ENCODE measurements at places on chromosomes 3 and 15.

DNA sequence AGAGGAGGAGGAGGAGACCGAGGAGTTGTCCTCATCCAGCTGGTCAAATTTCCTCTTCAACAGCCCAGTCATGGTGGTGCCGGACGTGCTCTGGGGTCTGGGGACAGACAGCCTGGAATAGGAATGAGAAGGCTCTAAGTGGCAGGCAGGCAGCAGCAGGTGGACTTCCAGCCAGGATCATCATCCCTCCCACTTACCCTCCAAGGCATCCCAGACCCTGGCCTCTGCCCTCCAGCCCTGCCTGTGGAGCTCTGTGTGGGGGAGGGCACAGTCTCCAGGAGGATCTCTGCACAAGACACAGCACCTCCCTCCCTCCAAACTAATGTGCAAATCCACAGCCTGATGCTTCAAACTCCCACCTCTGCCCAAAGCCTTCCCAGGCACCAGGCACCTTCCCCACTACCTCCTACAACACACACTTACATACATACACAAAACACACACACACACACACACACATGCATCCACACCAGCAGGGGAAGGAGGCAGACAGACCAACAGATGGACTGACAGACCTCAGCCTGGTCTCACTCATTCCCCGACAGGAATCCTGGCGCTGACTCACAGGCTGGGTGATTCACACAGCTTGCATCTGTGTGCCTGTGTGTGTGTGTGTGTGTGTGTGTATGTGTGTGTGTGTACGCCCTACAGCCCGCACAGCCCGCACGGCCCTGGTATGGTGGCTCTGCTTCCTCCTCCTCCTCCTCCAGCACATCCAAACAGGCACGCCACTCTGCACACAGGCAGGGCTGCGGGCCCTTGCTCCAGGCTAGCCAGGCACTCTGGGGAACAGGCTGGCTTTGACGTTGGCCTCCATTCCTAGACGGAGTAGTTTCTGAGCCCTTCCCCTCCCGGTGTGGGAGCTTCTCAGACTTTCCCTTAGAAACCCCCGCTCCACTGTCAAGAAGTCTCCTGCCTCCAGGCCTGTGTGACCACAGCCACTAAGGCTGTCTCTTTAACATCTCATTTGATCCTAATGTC, 6.5 kb downstream of the CSRNP1 start:
- DNase-seq, result peak; percentile 70

DNA sequence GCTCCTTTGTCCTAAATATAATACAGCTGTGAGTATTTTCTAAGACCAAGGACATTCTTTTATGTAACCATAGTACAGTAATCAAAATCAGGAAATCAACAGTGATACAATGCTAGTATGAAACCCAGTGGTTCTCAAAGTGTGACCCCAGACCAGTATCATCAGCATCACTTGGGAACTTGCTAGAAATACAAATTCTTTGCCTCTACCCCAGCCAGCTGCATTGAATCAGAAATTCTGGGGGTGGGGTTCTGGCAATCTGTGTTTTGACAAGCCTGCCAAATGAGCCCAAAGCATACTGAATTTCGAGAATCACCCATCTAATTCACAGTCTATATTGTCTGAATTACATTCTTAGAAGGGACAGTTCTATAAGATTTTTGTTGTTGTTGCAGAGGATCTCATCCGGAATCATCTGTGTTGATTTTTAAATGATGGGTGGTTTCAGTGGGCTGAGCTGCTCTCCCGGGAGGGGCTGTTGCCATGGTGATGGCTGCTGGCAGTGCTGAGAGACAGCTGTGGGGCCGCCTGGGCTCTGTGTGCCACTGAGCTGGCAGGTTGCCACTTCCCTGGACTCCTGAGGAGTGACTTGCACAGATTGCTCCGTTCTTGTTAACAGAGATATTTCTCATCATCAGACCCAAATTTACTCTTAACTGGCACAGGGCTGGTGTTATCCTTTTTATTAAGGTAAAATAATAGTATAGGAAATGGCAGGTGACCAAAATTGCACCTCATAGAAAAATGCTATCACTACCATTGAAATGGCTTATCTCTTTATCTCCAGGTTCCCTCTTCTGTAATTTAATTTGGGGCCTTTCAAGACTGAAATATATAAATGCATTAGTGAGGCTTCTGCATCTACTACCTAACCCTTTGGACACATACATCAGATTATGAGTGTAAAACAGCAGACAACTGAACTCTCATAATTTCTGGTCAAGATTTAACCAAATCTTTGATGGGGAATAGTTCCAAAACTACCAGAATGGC, 56.5 kb downstream of the NEK11 start:
- no peak for DNase-seq

- no peak for DNase-seq
Measured at GRCh38 chr3:27657871-27658270, 64.3 kb downstream of the EOMES start.

DNA sequence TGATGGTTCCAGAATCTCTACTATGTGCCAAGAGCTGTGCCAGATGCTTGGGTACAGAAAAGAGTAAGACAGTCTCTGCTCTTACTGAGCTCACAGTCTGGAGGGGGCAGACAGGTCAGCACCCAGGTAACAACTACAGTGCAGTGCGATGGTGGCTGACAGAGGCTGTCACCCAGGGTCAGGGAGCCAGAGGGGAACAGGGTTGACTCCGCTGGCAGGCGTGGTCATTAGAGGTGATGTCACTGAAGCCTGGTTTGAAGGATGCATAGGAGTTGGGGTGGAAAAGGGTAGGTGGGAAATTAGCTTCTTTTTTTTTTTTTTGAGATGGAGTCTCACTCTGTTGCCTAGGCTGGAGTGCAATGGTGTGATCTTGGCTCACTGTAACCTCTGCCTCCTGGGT, 31.5 kb downstream of the GNB5 start:
- no peak for DNase-seq

DNA sequence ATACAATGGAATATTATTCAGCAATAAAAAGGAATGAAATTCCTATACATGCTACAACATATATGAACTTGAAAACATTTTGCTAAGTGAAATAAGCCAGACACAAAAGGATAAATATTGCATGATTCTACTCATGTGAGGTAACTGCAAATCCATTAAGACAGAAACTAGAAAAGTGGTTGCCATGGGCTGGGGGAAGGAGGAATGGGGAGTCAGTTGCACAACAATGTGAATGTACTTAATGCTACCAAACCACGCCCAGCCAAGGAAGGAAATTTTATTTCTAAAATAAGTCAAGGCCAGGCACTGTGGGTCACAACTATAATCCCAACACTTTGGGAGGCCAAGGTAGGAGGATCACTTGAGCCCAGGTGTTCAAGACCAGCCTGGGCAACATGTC, 9.8 kb upstream of the GMPPB start:
- no peak for DNase-seq

GRCh38 chr3:15638891-15639262, 37.3 kb downstream of the BTD start:
- DNase-seq, result no peak

GRCh38 chr3:186418671-186419145, 56.7 kb upstream of the DGKG start:
- no peak for DNase-seq

- no peak for DNase-seq
Measured at GRCh38 chr3:174247687-174248152, 611.4 kb upstream of the NAALADL2 start.

GRCh38 chr3:45968706-45969105, 25.4 kb downstream of the CXCR6 start:
- DNase-seq, result no peak

DNA sequence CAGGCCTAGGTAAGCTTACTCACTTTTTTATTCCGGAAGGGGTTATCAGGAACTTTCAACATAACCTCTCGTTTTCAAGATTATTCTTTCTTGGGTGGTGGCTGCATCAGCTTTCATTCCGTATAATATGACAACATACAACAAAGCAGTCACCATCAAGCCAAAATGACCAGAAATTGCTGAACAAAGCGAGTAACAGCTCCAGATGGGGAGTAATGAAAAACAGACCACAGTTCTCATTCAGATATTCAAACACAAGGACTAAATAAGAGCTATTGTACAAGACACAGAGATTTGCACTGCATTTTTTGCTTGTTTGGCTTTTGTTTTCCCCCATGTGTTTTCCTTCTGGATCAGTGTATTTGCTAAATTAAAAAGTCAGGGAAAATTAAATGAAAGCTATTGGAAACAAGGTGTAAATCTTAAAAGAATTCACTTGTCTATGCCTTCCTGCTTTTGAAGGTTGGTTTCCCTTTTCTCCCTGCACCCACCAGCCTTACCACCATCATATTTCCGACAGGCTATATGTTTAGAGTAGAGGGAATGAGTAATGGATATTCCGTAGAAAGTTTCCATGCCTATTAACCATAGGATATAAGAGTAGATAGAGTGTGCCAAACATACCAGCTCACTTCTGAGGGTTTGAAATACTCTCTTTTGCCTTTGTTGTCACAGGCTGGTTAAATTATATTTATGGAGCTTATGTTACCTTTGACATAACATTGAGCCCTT, 213.6 kb downstream of the RBMS3 start:
- no peak for DNase-seq

GRCh38 chr3:16600780-16601536, 4.3 kb downstream of the DAZL start:
- DNase-seq, result peak; percentile 84

DNA sequence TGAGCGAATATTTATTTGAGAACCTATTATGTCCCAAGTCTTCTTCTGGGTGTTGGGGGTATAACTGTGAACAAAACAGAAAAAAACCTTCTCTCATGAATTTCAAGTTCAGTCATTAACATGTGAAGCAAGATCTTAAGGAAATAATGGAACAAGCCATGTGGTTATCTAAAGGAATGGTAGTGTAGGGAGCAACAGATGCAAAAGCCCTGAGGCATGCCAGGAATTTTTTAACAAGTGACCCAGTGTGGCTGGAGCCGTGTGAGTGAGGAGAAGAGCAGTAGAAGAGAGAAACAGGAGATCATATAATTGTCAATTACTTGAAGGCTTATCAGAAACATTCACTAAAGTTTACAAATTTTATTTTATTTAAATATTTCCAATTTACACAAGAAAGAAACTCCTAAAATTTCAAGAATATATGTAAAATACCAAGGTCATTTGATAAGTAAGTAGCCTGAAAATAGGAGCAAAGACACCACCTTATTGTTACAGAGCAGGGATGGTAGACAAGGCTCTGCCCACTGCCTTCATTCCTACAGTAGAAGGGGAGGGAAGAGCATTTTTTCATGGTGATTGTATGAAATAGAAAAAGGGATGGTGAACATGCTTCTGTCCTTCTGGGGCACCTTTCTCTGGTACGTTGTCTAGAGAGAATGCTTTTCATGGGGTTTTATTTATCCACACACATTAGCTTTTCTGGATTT, 345.1 kb downstream of the PLOD2 start:
- no peak for DNase-seq

DNA sequence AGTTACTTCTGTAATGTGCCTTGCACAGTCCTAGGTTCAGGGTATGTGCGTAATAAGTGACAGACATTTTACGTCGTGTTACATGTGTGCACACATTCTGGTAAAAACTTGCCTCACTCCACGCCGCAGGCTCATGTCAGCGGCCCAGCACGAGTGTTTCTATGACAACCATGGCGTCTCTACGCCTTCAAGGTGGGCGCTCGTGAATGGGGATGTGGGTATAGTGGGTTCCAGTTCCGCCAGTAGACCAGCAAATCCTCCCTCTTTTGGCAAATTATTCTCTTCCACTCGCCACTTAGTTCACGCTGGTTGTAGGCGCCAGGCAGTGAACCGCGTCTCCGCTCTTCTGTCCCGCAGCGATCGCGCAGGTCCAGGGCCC, 40.3 kb downstream of the CHST14 start:
- DNase-seq, result no peak

GRCh38 chr3:3127432-3128010, 781 bp downstream of the TRNT1 start:
- DNase-seq, result peak; percentile 13

- DNase-seq, result no peak
Measured at GRCh38 chr3:30944124-30944523, 49.7 kb upstream of the GADL1 start.

DNA sequence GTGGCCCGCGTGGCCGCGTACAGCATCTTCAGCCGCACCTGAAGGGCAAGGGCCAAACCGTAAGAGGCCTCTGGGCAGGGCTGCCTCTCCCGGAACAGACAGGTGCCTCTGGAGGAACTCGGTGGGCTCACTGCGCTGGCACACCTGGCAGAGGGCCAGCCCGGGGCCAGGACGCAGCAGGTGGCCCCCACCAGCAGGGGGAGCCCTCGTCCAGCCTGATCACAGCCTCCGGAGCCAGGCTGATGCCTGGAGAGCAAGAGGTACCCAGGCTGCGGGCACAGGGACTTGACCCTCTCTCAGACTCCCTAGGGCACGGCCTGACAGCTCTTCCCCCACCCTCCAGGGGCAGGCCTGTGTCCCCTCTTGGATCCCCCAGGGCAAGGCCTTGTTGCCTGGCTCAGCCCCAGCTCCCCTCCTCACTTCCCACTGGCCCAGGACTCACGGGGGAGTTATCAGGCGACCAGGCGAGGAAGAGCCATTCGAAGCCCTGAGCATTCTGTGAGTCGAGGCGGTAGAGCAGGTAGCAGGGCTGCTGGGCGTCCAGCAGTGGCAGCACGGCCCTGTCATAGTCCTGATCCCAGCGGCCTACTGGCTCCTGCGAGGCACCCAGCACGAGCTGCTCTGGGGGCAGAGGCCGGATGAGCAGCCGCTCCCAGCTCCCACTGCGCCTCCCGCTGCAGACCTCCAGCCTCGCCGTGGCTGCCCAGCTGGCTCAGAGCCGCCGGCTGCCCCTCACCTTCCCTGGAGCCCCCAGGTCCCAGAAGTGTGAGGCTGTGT, 6.2 kb upstream of the TLR9 start:
- DNase-seq, result peak; percentile 93

DNA sequence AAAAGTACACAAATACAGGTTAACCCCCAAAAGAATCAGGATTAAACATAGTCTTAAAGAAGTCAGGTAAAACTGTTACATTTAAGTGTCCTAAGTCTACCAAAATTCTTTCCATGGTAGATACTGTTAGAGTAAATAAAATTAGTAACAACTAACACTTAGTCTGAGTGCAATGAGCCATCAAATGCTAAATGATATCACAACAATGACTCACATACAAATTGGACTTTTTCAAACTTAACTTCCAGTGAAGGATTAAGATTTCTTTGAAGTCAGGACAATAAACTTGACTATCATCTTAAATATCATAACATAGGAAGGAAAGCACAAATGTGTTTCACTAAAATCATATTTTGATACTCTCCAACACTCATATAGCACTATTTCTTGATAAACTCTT, 43.9 kb downstream of the ZNF148 start:
- DNase-seq, result no peak

- DNase-seq, result no peak
Measured at GRCh38 chr3:58434990-58435389, 1.4 kb upstream of the PDHB start.

- DNase-seq, result peak; percentile 35
Measured at GRCh38 chr15:90062023-90062442, 40.2 kb downstream of the IDH2 start.

GRCh38 chr3:152443212-152444023, 174.7 kb downstream of the MBNL1 start:
- no peak for DNase-seq
